Right atrium auricular region (tissue), 2 donors: ENCODE measurements at places on chromosomes 3 and 15.

- no peaks in the 10 kb centered on the region for H3K27me3 ChIP-seq
- H3K4me1 ChIP-seq = peaks cover 96% of the 10 kb centered on the region
- DNase-seq = peak; percentile 76
- no peaks in the 10 kb centered on the region for H3K36me3 ChIP-seq
Observed at GRCh38 chr15:41930221-41930866, 36.5 kb upstream of the SPTBN5 start.

DNA sequence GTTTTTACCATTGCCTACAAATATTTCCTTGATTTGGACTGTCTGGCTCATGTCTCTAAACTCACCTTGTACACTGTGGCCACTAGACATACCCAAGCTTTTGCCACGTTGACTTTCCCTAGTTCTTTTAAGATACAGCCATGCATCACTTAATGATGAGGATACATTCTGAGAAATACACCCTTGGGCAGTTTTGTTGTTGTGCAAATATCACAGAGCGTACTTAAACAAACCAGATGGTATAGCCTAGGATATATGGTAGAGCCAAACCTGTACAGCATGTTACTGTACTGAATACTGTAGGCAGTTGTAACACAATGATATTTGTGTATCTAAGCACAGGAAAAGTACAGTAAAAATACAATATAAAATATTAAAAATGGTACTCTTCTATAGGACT is 5.5 kb downstream of the ARHGEF26 start:
- no peak overlapping the region for H3K4me3 ChIP-seq
- no peak for DNase-seq
- no peak overlapping the region for H3K27ac ChIP-seq
- no peaks in the 10 kb centered on the region for H3K27me3 ChIP-seq

DNA sequence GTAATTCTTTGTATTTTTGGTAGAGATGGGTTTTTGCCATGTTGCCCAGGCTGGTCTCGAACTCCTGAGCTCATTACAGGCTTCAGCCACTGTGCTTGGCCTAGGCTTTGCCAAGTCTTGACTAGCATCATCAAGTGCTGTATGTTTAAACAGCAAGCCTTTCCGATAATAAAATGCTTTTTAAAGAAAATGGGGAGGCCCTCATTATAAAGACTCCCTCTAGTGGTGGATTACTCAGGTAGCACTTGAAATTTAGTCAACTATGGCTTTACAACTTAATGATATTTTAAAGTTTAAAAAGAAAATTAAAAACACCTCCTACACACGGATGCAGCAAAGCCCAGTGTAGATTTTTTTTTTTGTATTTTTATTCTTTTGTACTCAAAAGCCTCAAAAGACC is 213.6 kb downstream of the GAP43 start:
- H3K36me3 ChIP-seq = no peaks in the 10 kb centered on the region
- no peak overlapping the region for H3K27ac ChIP-seq
- no peak for DNase-seq
- H3K4me1 ChIP-seq = no peaks in the 10 kb centered on the region
- no peaks in the 10 kb centered on the region for H3K27me3 ChIP-seq

- H3K27ac ChIP-seq = peak overlapping the region; percentile 84
- H3K4me3 ChIP-seq = peak overlapping the region; percentile 96
- no peaks in the 10 kb centered on the region for H3K36me3 ChIP-seq
- H3K4me1 ChIP-seq = peaks cover 17% of the 10 kb centered on the region
- peak; percentile 60 for DNase-seq
- H3K27me3 ChIP-seq = no peaks in the 10 kb centered on the region
Observed at GRCh38 chr3:23203708-23204330, 692 bp downstream of the UBE2E2 start.

- no peaks in the 10 kb centered on the region for H3K36me3 ChIP-seq
- no peak overlapping the region for H3K27ac ChIP-seq
- H3K27me3 ChIP-seq = no peaks in the 10 kb centered on the region
- no peak overlapping the region for H3K4me3 ChIP-seq
Observed at GRCh38 chr3:181017690-181018089, 28.2 kb upstream of the DNAJC19 start.

GRCh38 chr15:66673410-66674322 is 28.4 kb upstream of the SMAD6 start:
- peaks cover 5% of the 10 kb centered on the region for H3K4me1 ChIP-seq
- no peak for DNase-seq
- H3K27ac ChIP-seq = no peak overlapping the region
- no peaks in the 10 kb centered on the region for H3K27me3 ChIP-seq
- no peaks in the 10 kb centered on the region for H3K36me3 ChIP-seq

GRCh38 chr3:43659250-43659880 is 31.4 kb upstream of the ABHD5 start:
- H3K4me1 ChIP-seq = no peaks in the 10 kb centered on the region
- H3K27ac ChIP-seq = no peak overlapping the region
- DNase-seq = no peak
- H3K27me3 ChIP-seq = no peaks in the 10 kb centered on the region
- no peak overlapping the region for H3K4me3 ChIP-seq
- H3K36me3 ChIP-seq = no peaks in the 10 kb centered on the region
